Stimulated activated CD8-positive, alpha-beta memory T cell treated with anti-CD3 and anti-CD28 coated beads, Interleukin-4, amount 100 ng/mL, for 24 hours (primary cell): ENCODE measurements at places on chromosomes 4 and X.

DNA sequence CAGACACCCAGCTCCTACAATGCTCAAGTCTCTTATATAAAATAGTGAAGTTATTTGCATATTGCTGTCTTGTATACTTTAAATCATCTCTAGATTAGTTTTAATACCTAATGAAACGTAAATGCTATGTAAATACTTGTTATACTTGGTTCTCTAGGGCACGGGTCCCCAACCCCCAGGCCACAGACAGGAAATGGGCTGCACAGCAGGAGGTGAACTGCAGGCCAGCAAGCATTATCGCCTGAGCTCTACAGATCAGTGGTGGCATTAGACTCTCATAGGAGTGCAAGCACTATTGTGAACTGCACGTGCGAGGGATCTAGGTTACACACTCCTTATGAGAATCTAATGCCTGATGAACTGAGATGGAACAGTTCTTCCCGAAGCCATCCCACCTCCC lies 395.9 kb upstream of the EMCN start:
- DNase-seq: no peak

DNA sequence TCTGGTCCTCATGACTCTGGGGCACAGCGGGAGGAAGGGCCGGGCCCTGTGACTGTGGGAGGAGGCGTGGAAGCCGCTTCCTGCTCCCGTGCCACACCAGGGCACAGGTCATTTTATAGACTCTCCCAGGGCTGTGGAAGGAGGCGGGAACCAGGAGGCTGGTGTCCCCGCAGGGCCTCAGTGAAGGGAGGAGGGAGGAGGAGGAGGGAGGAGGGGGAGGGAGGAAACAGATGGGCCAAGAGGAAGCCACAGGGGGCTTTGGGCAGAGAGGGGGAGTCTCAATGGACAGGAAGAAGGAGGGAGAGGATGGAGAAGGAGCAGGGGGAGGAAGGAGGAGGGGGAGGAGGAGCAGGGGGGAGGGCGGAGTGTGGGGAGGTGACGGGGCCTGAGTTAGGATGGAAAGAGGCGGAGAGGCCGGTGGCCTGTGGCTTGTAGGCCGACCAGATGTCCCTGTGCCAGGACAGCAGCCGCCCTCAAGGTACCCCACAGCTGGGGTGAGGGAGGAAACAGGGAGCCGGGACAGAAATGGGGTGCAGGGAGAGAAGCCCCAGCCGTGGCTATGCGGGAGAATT lies 6.2 kb upstream of the PLCXD1 start:
- no peak for DNase-seq

GRCh38 chrX:71215338-71215912 lies 7.6 kb upstream of the GJB1 start:
- no peak for DNase-seq

- DNase-seq: no peak
Observed at GRCh38 chrX:91039777-91040176, 394.9 kb upstream of the PABPC5 start.

DNA sequence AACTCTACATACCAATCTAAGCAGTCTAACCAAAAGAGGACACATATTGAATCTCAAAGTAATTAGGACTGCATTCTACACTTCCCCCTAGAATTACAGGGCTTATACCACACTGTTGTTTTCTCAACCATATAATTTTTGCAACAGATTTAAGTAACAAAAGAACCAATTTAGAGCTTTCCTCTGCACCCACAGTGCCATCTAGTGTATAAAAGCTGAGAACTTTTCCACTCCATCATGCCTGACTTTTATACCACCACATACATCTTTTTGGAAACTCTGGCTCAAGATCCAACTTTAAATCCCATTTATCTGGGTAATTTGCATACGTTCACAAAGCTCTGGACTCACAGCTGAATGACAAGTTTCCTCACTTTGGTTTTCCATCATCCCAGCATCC lies 99.5 kb downstream of the EFHC2 start:
- DNase-seq: no peak
